NCI-H187 (cell line): ENCODE measurements at places on chromosomes 1 and 21.

DNA sequence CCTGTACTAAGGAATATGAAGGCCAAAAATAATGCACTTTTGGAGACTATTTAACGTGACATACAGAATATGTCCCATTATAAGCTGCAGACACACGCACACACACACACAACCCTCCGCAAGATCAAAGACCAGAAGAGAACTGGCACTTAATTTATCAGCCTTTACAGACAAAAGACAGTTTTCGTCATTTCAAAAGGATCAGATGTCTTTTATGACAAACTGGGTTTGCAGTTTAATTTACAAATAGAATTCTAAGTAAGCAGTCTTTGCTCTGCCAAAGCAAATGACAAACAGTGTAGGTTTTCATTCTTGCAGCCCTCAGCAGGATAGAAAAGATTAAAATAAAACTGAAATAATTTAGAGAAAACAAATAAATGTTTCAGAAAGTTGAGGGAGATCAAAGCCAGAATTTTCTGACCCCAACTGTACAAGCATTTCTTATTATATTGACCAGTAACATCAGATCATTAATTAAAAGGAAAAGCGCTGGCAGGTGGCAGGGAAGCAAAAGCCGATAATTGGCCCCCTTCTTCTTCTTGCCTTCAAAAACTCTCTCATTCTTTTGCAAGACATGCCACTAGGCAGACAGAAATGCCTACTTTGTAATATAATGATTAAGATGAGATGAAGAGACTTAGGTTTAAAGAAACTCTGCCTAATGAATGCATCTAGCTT is 169.0 kb downstream of the DENND1B start:
- DNase-seq = no peak

DNA sequence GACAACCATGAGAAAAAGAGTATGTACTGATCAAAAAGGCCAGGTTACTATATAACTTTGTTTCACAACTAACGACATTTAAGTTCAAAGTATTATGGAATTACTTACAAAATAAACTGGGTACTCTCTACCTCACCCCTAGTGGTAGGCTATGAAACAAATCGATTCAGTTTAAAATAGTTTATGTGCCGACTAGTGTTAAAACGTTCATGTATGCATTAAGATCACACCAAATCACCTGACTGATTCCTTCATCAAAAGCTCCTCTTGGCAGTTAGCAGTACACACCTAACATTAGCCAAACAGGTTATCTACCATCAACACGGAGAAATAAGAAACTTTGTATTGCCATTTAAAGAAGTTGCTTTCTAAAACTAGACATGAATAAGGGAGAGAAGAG is 137.1 kb downstream of the AKT3 start:
- no peak for DNase-seq

DNA sequence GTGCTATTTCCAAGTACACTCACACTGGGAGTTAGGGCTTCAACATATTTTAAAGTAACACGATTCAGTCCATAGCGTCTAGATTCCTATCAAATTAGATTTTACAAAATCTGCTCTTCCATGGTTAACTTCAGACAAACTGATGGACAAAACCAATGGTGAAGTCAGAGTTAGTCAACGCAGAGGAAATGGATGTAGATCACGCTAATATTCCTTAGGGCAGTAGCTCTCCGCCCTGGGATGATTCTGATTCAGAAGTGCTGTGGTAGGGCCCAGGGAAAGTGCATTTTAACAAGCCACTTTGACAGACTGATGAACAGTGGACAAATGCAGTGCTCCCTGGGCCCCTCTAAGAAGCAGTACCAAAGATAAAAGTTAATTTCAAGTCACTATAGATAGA is 83.2 kb downstream of the HIVEP3 start:
- no peak for DNase-seq

- DNase-seq = no peak
These were observed 21.6 kb upstream of the RASAL2 start for GRCh38 chr1:178072326-178072725.

DNA sequence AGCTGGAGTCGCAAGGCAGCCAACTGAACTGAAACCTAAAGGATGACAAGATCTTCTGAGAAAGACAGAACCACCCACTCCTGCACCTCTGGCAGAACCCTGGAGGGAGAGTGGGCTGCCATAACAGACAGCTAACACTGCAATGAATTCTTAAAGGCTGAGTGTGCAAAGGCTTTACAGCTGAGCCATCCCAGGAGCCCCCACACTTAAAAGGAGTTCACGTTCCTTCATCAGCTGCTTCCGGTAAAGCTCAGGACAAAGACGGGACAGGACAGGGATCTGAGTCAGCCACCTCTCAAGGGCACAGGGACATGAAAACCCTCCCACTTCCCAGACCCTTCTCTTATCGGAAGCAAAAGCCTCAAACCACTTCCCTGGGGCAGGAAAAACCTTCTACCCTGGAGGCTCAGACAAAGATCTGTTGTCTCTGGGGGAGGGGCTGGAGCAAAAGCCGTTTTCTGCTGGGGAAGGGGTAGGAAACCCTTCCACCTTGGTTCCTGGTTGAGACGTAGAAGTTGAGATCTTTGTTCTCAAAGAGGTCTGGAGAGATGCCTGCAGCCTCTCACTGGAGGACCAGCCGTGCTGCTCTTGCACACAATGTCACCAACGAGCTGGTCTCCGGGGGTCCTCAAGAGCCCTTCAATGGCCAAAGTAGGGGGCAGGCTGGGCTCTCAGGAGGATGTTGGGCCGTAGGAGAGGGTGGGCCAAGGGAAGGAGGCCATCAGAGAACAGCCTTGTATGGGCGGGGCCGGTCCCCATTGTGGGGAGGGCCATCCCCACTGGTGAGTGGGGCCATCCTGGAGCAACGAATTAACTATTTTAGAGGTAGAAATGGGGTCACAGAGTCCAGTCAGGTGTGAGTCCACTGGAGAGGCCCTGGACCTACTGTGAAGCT is 452.4 kb downstream of the PTPRU start:
- DNase-seq = no peak

- no peak for DNase-seq
These were observed 579.8 kb upstream of the PKN2 start for GRCh38 chr1:88104236-88104635.
